Naive B cell (primary cell): ENCODE measurements at places on chromosomes 2 and 18.

- DNase-seq: no peak
Observed at GRCh38 chr2:37792366-37792765, 120.9 kb upstream of the CDC42EP3 start.

GRCh38 chr18:12315911-12316310, 7.9 kb downstream of the TUBB6 start:
- DNase-seq: no peak

DNA sequence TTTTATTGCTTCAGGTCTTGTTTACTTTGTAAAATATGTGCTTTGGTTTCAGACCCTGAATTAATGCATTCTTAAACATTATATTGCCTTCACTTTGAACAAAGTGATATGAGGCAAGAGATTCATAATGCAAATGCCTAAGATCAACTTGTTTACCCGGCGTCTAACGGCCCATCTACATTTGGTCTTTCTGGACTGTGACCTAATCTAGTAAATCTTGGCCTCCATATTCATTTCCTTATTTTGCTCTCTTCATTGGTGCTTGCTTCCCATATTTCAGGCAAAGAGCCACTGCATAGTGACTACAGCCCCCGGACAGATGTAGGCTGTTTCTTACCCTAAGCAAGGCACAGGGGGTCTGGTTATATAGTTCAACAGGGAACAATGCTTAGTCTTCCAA, 53.0 kb upstream of the SLC39A10 start:
- DNase-seq: no peak

- DNase-seq: no peak
Observed at GRCh38 chr18:73636355-73636754, 511.3 kb downstream of the FBXO15 start.

GRCh38 chr2:140604096-140604495, 1526.7 kb downstream of the LRP1B start:
- no peak for DNase-seq

DNA sequence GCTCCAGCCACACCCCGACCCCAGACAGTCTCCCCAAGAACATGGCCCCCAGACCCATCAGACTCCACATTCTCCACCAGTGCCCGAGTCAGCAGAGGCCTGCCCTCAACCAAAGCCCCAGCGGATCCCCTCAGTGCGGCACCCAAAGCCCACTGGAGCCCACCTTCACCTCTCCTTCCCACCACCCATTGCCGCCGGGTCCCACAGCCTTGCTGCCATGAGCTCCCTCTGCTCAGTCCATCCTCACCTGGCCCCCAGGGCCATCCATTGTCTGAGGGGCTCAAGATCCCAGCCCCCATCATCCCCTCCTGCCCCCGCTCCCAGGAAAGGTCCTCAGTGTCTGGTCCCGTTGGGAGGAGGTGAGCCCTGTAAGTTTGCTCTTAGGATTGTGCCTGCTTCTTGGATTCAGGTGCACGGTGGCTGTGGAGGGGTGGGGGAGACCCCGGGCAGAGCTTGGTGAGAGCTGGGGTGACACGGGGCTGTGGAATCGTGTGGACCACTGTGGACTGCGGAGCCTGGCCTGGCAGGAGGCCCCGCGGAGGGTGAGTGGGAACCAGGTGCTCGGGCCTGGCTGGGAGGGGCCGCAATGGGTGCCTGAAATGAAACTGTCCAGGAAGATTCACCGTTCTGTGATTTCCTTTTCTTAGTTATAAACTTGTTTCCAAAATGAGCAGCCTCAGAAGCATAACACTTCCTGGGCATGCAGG, 32.7 kb upstream of the GPC1 start:
- DNase-seq: no peak

DNA sequence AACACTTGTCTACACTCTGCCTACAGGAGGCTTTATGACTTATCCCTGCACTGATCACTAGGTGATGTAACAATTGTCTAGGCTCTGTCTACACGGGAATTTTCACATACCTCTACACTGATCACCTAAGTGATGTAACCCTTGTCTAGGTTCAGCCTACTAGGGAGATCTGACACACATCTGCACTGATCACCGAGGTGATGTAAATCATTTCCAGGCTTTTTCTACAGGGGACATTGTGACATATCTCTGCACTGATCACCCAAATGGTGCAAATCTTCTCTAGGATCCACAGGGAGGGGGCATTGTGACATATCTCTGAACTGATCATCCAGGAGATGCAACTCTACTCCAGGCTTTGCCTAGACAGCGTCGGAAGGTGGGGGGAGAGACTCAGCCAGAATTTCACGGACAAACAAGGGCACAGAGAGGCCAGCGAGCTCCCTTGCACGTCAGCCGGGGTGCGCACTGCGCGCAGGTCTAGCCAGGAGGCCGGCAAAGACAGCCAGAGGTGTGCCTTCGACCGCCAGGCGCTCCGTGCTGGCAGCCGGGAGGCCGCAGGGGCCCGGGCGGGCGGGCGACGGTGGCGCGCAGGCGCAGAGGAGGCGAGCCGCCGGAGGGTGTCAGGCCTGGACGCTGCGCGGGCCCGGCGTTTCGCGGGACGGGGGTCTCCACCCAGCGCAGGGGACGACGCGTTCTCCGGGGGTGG, 46.9 kb upstream of the USP14 start:
- peak; percentile 74 for DNase-seq

- peak; percentile 6 for DNase-seq
Observed at GRCh38 chr2:39620067-39620466, 45.6 kb upstream of the TMEM178A start.

- DNase-seq: no peak
Observed at GRCh38 chr2:175049661-175050060, 44.5 kb upstream of the CHN1 start.

DNA sequence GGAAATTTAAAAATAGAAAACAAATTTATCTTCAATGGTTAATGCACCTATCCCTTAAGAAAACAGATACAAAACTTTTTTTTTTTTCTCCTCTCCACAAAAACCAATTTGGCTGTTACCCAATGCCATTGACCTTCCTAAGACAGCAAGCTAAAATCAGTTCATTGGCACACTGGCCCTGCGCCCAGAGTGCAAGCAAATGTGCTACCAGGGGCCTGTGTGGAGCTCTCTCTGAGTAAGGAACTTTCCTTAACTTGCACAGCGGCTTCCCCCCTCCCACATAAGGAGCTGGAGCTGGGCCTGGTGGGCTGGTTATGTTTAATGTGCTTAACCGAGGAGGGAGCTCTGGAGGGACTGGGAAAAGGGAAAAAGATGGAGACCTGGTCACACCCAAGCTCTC, 17.6 kb upstream of the POU3F3 start:
- no peak for DNase-seq

DNA sequence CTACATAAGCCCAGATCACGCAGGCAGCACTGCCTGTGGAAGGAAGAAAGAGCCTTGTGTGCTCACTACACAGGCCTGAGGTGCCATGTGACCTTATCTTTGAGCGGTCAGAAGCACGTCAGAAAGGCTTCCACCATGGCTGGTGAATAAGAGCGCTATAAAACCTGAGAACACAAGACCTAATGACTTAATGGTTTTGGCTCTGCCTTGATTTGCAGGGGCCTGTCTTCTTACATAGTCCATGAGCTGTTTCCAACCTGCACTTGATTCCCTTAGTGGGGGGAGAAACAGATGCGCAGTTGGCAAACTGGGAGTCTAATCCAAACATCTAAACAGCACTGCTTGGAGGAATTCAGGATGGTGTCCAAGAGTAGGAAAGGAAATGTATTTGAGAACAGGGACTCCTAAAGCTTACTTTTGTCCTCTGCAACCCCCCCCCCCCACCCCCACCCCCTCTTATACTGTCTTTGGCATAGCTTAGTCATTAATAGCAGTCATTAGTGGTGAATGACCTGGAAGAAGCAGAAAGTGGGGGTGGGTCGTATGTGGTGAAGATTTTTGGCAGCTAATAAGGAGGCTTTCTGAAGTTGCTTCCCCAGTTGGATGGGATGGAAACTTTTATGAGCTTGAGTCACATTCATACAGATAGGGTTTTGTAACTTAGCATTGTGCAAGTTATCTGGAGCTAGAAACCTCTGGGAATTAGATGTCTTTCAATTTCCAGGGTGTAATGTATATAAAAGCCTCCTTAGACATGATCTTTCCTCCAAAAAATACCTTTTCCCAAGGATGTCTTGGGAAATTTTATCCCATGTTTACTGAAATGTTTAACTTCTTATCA, 454.1 kb downstream of the MEIS1 start:
- no peak for DNase-seq

- no peak for DNase-seq
Observed at GRCh38 chr2:69817729-69818501, 11.5 kb upstream of the GMCL1 start.

GRCh38 chr2:4381773-4382172, 678.4 kb downstream of the DCDC2C start:
- no peak for DNase-seq

- DNase-seq: no peak
Observed at GRCh38 chr18:34084635-34085034, 140.1 kb downstream of the NOL4 start.

DNA sequence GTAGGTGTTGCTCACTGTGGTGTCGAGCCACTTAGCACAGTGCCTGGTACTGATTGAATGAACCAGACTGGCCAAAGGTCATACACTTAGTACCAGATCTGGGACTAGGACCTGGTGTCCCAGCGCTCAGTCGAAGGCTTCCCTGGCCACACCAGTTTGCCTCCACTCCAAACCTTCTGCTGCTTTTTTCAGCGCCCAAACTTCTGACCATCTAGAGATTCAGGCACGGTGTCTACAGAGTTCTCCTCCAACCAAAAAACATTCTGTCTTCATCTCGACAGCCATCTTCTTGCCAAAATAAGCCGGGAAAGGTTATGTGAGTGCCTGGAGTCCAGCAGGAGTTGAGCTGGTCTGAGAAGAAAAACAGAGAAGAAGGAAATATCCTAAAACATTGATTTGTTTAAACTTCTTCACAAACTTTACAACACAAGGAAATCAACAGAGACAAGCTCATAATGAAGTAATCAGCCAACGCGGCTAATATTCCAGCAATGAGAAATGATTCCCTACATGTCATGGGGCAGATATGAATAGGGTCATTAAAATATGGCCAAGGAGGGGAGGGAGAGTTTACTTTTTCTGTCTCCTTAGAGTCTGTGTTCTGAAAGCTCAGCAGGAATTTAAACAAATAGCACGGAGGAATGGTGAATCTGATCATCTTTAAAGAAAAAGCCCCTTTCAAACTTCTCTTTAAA, 2.3 kb upstream of the GLI2 start:
- DNase-seq: no peak
